Activated naive CD8-positive, alpha-beta T cell treated with anti-CD3 and anti-CD28 coated beads, Interleukin-2, amount 10 ng/mL, durations not matched to agents 7 days and 5 days (primary cell): ENCODE measurements at places on chromosomes 13 and 19. TPM values are rescaled to one million over a fixed set of nuclear protein-coding genes. Genes with fewer than 3 reads are reported as not detected.

- DNase-seq = no peak
- no peaks in the 10 kb centered on the region for H3K27me3 ChIP-seq
- peaks cover 1% of the 10 kb centered on the region for H3K4me1 ChIP-seq
- H3K4me3 ChIP-seq = no peak overlapping the region
- peaks cover 36% of the 10 kb centered on the region for H3K36me3 ChIP-seq
- no peak overlapping the region for H3K27ac ChIP-seq
Measured at GRCh38 chr13:75581874-75582640, 32.5 kb downstream of the UCHL3 start.

GRCh38 chr13:32272021-32272683 is 43.0 kb downstream of the ZAR1L start:
- no peaks in the 10 kb centered on the region for H3K4me1 ChIP-seq
- no peak overlapping the region for H3K4me3 ChIP-seq
- no peaks in the 10 kb centered on the region for H3K27me3 ChIP-seq
- H3K36me3 ChIP-seq = no peaks in the 10 kb centered on the region

- peaks cover 4% of the 10 kb centered on the region for H3K36me3 ChIP-seq
- DNase-seq = no peak
- H3K4me3 ChIP-seq = no peak overlapping the region
Measured at GRCh38 chr13:113969311-113969972, 4.4 kb downstream of the C13orf46 start.

DNA sequence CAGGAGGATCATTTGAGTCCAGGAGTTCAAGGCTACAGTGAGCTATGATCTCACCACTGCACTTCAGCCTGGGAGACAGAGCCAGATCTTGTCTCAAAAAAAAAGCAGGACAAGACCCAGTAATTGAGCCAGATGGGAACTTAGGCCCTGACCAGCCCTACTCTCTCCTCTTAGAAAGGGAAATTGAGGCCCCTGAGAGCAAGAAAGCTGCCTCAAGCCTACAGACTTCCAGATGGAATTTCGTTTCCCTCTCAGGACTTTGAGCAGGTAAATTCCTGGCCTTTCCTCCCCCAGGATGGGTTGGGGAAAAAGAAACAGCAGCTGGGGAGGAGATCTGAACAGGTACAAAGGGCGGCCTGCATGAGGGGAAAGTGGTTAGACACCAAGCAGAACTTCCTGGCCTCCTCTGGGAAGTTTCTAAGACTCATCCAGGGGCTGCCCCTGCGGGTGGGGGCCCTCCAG is 3.6 kb upstream of the BCL3 start:
- H3K36me3 ChIP-seq = peaks cover 5% of the 10 kb centered on the region
- no peak for DNase-seq
- peaks cover 6% of the 10 kb centered on the region for H3K27me3 ChIP-seq
- no peak overlapping the region for H3K4me3 ChIP-seq

The KCTD12 gene
- 6.5 TPM for total RNA-seq

The ZNF350 gene
- total RNA-seq = 23.8 TPM
